ENCODE measurements at places on chromosomes 3 and 15.

GRCh38 chr3:25396686-25397085 is 31.4 kb upstream of the RARB start:
- DNase-seq = no peak

DNA sequence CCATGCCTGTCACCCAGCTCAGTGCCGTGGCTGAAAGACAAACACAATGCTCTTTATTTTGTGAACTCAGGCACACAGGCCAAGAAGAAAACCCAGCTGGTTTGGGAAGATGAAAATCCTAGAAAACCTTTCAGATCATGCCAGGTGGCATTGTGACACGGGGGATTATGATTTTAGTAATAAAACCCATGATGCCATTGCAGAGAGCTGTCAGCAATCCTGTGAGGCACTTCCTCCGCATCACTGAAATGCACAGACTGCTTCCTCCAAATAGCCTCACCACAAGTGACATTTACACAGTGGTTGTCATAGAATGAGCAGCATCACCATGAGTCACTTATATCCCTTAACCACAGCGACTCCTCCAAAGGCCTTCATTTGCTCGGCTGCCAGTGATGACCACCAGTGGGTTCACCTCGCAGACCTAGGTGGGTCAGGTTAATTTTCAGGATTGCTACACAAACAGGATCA is 22.7 kb downstream of the ABHD6 start:
- peak; percentile 58 for DNase-seq

DNA sequence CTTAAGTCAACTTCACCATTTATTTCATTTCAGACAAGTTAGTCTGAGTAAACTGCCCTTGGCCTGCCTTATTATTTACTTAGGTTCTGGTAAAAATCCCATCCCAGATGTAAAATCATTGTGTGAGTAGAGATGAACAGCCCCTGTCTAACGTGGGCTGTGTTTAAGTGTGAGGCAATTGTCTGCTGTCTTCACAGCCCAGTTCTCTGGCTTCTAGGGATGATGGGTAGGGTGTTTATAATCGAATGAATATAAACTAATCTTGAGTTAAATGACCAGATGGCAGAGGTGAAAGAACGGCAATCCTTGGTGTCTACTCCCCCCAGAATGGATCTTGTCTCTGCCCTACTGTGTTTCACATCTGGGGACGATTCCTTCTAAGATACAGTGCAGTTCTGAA is 20.8 kb downstream of the PPARG start:
- no peak for DNase-seq

DNA sequence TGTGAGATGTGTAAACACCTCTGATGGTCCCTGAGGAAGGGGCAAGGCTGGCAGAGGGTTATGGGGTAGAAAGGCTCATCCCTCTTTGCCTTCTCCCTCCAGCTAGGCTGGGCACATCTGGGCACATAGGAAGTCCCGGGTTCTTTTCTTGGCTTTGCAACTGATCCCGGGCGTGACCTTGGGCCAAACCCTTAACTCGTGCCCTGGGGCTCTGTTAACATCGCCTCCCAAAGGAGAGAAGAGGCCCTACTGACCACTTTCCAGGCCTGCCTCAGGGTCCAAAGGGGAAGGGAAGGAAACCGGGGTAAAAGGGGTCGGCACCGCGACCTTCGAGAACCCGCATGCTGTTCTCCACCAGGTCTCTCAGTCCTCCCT is 549 bp downstream of the C3orf18 start:
- no peak for DNase-seq

DNA sequence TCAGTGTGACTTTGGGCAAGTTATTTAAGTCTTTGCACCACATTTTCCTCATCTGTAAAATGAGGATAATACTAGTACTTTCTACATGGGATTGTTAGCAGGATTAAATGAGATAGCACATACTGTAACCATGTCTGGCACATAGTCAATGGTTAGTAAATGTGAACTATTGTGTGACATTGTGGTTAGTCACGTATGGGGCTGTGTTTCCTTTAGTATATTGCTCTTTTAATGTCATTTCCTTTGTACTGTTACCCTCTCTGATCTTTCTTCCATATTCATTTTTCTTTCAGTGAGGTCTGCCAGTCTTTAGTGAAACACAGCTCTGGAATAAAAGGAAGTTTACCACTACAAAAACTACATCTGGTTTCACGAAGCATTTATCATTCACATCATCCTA is 21.4 kb downstream of the OPA1 start:
- no peak for DNase-seq

All from inflammatory macrophage treated with lipopolysaccharide for 1 hour (primary cell).